ENCODE measurements at places on chromosomes 5 and 9. TPM values are rescaled to one million over a fixed set of nuclear protein-coding genes. Genes with fewer than 3 reads are reported as not detected.

The ORM2 gene
- polyA plus RNA-seq: 0.49 TPM

The FOXD4L4 gene
- not detected for polyA plus RNA-seq

The PRUNE2 gene
- 34.8 TPM for polyA plus RNA-seq

The TLX3 gene
- polyA plus RNA-seq: 11.1 TPM

The C5orf58 gene
- not detected for polyA plus RNA-seq

The IL9 gene
- not detected for polyA plus RNA-seq

The RELL2 gene
- polyA plus RNA-seq: 13.1 TPM

The DMRT3 gene
- polyA plus RNA-seq: 0.29 TPM

The FAM151B gene
- 0.58 TPM for polyA plus RNA-seq

The PCDHA1 gene
- polyA plus RNA-seq: 0.61 TPM

The GRM6 gene
- not detected for polyA plus RNA-seq

The INSYN2B gene
- 1.0 TPM for polyA plus RNA-seq

The PRLR gene
- polyA plus RNA-seq: 0.07 TPM

The GADD45G gene
- polyA plus RNA-seq: 46.7 TPM

The CDKN2B-AS1 gene
- polyA plus RNA-seq: 6.9 TPM

The PNPLA7 gene
- 4.3 TPM for polyA plus RNA-seq

The PCDHA5 gene
- 0.32 TPM for polyA plus RNA-seq

The NTNG2 gene
- 8.9 TPM for polyA plus RNA-seq
